D721Med (cell line): ENCODE measurements at places on chromosomes 2 and 18.

DNA sequence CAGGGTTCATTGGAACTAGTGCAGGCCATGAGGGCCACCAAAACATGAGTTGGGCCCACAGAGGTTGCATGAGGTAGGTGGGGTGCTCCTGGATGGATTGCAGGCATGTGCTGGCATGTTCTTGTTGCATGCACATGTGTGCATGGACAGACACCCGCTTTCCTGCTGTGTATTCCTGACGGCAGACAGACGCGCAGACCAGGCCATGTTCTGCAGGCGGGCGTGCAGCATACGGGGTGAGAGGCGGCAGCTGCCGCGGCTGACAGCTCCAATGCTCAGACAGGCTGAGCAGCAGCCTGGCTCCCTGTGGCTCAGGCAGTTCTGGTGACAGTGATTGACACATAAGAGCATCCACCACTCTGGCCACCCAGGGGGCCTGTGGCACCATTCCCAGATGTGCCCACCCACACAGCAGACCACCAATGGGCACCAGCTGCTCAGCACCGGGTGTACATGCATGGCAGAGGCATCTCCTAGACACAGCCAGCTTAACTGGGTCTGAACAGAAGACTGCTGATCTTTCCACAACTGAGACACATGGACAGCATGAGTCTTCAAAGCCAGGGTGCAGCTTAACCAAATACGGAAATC is 21.2 kb downstream of the HS1BP3 start:
- DNase-seq: no peak

DNA sequence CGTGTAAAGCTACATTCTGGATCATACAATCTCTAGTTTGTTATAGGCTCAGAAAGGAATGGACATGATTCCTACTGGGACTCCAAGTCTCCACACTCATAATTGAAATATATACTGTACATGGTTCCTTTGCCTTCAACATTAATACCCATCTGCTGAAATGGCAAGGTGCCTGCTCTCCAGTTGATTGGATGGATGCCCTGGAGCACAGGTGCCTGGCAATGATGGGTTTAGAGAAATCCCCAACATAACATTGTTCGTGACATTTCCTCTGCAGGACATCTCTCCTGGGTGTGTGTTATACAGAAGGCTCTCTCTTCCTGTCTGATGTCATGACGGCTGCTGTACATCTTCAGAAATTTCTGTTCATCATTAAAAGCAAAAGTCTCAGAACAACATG is 449.7 kb upstream of the CWC22 start:
- no peak for DNase-seq

GRCh38 chr18:49018554-49019445 is 68.0 kb upstream of the SMAD7 start:
- no peak for DNase-seq

DNA sequence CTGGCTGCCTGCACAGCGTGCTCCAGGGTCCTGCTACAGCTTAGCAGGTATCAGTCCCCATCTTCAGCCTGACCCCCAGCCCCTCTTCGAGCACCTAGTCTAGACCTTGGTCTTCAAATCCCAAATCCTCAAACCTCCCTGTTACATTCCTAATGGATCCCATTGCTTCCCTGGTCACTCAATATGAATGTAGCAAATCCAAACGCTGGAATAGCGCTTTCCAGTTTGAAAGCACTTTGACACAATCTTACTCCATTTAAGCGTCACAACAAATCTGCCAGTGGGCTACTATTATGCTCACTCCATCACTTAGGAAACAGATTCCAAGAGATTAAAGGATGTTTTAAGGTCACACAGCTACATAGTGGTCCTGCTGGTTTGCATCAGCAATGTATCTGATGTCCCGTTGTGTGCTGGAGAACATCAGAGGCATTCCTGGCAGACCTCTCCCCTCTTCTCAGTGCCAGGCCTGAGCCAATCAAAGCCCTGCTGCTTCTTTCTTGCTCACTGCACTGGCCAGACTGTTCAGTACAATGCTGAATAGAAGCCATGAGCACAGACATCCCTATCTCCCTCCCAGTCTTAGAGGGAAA is 11.1 kb upstream of the INO80C start:
- DNase-seq: no peak

DNA sequence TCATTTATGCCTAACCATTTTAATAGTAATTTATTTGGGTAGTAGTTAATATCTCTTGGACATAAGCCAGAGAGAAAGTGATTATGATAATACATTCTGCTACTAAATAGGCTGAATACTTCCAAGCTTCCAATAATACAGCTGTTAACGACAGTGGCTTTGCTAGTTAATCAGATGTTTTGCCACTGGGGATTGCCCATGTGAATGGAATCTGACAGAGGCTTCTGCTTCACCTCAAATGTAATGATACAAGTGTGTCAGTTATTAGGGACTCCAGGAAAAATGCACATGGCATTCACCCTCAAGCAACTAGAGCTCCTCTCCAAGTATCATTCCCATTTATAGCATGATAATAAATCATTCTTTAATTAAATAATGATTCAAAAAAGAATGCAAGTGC is 185.0 kb upstream of the TMEFF2 start:
- DNase-seq: no peak

- DNase-seq: no peak
These were observed 199.9 kb upstream of the TMEFF2 start for GRCh38 chr2:192394605-192395004.

GRCh38 chr18:13321923-13322322 is 103.4 kb downstream of the LDLRAD4 start:
- DNase-seq: no peak

DNA sequence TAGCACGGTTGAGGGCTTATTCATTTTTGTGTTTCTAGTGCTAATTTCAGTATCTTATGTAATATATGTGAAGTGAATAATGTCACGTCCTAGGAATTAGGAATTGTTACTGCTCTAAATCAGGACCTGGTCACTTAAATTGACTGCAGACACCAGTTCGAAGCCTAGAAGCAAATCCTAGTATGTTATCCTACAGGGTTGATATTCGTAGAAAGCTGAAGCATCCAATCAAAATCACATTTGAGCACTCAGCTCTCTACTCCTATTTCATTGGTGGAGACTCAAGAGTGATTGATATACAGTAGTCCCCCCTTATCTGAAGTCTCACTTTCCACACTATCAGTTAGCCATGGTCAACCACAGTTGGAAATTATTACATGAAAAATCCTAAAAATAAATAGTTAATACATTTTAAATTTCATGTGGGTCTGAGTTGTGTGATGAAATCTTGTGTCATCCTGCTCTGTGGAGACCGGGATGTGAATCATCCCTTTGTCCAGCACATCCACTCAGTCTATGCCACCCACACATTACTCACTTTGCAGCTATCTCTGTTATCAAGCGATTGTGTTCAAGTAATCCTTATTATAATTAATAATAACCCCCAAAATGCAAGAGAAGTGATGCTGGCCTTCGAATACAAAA is 35.2 kb upstream of the SCN9A start:
- no peak for DNase-seq

DNA sequence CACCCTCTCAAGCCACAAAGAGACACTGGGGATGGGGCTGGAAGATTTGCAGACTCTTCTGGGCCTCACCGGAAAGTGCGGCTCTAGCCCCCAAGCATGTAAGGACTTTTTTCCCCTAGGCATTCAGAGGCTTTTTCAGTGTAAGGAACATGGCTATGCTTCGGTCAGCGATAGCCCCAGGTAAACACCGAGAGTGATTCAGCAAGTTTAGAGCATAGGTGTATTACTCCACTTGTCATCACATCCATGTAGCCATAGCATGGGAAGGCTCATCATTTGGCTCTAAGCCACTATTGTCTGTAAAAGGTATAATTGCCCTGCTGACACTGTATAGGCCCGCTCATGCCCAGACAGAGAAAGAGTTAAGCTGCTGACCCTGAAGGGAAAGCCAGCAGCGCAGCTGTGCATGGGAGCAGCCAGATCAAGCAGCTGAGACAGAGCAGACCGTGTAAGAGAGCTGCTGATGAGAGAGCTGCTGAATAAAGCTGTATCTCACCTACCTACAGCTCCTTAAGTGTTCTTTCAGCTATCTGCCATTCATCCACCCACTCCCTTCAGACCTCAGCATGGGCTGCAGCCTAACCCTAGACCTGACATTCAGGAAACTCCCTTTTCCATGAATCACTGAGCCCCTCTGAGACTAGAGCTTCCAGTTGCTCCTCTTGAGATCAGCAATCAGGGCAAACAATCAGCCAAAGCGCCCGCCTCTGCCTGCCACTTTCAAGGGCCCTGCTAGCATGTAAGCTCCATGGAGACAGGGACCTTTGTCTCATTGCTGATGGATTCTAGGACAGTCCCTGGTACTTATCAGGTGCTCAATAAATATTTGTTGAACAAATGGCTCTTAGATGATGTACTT is 25.5 kb downstream of the LGALSL start:
- no peak for DNase-seq

- DNase-seq: no peak
These were observed 53.1 kb downstream of the SP110 start for GRCh38 chr2:230166557-230167170.

GRCh38 chr2:164675687-164676086 is 54.4 kb upstream of the GRB14 start:
- DNase-seq: no peak

DNA sequence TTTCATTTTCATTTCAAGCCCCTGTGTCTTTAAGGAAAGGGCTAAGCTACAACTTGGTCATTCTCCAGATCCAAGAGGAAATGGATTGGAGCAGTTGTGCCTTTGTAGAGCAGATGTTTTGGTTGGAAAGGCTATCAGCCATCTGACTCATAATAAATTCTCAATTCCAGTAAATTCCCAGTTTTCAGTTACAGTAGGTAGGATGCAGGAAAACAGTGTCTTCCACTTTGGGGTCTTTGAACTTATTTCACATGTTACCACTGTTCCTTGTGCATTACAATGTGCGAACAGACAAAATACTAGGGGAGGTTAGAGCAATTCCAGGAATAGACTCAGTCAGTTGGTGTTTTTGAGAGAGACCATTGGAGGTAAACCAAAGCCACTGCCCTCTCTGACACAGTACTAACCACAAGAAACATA is 211.9 kb downstream of the BABAM2 start:
- no peak for DNase-seq

GRCh38 chr2:96241227-96241626 is 24.6 kb downstream of the TMEM127 start:
- no peak for DNase-seq

DNA sequence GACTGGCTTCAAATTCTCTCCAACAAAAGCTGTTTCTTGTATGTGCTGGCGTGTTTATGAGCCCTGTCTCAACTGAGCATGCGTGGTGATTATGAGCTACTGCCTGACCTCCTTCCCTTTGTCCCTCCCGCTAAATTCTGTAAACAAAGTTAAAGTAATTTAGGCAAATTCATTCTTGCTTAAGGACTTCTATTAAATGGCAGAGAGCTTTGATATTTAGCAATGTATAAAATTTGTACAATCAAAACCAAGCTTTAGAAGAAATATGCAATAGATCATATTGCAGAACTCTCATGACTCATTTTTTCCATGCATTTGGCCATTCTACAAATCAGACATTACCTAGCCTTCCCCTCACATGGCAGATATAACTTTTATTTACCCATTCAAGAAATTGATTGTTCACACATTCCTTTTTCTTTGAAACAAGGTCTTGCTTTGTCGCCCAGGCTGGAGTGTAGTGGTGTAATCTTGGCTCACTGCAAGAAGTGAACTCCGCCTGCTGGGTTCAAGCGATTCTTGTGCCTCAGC is 18.2 kb downstream of the IGFBP2 start:
- no peak for DNase-seq

- no peak for DNase-seq
These were observed 238.8 kb downstream of the ZNF407 start for GRCh38 chr18:74836296-74837139.

GRCh38 chr2:120613742-120614571 is 121.7 kb upstream of the GLI2 start:
- DNase-seq: no peak

DNA sequence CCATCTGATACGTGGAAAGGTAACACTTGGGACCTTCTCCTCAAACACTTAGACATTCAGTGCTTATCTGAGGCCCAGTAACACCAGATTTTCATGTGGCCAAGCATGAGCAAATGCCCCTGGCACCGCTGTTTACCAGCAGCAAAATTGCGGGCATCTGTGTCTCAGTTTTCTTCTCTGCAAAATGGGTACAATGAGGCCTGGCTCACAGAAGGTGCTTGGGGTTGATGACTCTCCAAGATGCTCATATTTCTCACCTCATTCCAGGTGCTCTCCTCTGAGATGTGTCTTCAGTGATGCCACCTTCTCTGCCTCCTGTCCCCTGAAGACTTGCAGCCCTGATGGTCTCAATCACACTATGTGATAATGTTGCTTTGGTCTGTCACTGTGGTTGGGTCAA is 321.7 kb downstream of the TSN start:
- DNase-seq: no peak
